ENCODE measurements at places on chromosomes 7 and 10.

DNA sequence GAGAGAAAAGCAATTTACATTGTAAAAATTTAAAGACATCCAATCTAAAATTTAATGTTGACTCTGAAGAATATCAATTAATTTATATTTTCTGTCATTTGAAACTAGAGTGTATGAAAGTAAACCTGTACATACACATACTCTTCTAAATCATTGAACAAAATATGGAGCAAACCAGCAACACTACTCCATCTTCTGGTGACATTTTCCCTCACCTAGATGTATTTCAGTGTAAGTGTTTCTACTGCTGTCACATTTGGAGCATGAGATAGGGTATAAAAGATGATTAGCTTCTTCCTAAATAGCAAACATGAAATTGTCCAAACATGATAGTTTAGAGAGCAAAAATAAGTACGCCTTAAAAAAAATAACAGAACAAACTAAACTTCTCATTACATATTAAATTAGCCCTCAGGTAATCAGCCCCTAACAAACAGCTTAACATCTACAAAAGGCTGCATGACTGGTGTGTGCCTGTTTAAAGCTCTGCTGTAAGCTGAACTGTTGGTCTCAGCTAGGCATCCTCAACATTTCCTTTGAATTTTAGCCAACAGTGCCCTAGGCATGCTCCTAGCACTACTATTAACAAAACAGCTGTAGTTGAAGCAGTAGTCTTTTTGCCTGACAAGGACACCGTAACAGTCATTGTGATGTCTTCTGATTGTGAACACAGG, 189.8 kb downstream of the CTNNA3 start:
- DNase-seq, result no peak

DNA sequence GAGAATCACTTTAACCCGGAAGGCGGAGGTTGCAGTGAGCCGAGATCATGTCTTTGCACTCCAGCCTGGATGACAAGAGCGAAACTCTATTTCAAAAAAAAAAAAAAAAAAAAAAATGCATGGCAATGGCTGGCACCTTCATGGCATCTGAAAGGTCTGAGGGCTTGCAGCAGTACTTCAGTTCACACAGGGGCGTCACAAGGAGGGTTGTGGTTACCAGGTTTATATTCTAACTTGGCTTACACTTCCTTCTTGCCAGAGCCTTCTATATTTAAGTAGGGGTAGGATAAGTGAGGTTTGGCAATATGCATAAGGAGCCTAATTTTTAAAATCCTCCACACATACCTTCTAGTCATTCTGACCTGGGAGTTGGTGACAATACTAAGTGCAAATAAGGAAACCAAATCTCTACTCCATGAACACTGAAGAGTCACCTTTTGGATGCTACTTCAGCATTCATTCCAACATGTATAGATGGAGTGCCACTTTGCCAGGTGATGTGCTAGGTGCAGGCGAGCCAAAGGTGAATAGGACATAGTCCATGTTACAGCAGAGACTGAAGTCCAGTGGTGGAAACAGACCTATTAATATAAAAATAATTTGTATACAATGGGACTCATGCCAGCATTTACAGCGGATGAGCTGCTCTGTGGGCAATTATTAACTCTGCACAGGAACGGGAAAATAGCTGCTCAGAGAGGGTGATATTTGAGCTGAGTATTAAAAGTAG, 57.8 kb upstream of the PDCD4 start:
- DNase-seq, result no peak

DNA sequence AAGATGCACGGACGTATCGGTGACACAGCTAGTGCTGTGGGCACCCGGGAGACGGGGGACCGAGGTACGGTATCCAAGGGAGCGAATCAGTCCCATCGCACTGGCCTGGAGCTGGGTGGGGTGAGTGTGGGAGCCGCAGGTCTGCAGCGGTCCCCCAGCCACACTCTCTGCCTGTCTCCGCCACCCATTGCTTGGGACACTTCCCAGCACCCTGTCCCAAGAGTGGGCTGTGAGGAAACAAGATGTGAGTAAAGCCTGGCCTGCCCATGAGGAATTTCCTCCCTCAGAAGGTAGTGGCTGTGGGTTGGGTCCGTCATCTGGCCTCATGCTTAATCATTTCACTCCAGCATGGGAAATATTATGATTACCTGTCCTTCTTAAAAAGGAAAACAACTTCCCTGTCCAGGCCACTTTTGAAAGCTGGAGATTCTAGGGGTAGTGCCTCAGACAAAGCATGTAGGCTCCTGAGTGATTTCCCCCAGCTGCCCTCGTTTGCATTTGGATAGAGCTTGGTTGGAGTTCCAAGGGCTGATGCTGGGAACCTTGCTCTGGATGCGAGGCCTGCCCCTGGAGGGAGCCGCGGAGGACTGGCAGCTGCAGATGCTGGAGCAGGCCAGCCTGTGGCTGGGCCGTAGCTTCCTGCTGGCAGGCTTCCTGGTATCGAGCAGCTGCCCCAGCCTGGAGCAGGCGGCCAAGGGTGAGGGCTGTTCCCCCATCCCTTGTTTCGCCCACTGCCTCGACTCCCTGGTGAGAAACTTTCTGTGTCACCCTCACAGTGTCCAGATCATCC, 6.2 kb upstream of the ACTR3C start:
- DNase-seq, result no peak

GRCh38 chr7:27394871-27395270, 152.3 kb downstream of the EVX1 start:
- no peak for DNase-seq

DNA sequence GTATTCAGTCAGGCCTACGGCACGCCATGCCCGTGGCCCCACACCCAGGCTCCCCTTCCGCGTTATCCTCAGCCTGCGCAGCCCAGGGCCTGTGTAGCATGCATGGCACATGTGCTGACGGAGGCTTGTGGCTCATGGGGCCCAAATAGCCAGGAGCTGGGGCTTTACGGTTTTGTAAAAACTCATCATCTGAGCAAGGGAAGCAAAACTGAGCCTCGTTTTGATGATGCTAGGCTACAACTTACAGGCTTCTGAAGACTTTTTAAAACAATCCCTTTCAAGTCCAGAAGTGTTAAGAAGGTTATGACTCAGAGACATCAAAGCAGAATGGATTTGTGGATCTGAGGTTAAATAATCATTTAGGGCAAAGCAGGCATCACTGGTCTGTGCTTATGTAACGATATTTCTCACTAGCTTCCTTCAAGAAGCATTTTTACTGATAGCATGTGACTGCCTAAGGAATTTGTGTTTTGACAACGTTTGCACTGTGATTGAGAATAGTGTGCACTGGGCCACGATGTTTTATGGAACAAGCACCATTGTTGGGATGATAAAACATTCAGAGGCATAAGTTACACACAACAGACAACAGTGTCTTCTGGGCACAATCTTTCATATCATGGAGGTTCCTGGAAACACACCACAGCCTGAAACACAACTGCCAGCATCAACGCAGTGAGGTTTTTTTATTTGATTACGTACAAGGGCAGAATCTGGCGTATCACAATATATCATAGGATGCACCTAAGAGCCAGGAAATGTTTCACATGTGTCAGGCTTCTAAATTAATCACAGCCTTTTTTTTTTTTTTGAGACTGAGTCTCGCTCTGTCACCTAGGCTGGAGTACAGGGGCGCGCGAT, 274.3 kb downstream of the CCDC3 start:
- DNase-seq, result no peak
